NCI-H2171 treated with DMSO at 0.1 percent for 48 hours (cell line): ENCODE measurements at places on chromosomes 2 and 18.

GRCh38 chr2:134268265-134268664 is 14.4 kb downstream of the MGAT5 start:
- DNase-seq: no peak

GRCh38 chr2:236550701-236551465 is 18.7 kb upstream of the ACKR3 start:
- DNase-seq: no peak

- peak; percentile 2 for DNase-seq
Observed at GRCh38 chr18:14971461-14972185, 223.7 kb downstream of the ANKRD30B start.

DNA sequence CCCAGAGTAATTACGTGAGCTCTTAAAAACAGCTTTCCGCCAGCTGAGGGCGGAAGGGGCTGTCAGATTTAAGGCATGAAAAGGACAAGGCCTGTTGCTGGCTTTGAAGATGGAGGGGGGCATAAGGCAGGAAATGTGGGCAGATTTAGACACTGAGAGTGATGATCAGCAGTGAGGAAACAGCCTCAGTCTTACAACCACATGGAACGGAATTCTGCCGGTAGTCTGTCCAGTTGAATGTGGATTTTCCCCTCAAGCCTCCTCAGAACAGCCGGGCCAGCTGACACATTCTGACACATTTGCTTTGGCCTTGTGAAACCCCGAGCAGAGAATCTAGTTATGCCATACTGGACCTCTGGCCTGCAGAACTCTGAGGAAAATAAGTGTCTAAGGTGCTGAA is 16.6 kb downstream of the POLE4 start:
- DNase-seq: no peak

- DNase-seq: no peak
Observed at GRCh38 chr18:6509417-6509816, 94.7 kb upstream of the L3MBTL4 start.

DNA sequence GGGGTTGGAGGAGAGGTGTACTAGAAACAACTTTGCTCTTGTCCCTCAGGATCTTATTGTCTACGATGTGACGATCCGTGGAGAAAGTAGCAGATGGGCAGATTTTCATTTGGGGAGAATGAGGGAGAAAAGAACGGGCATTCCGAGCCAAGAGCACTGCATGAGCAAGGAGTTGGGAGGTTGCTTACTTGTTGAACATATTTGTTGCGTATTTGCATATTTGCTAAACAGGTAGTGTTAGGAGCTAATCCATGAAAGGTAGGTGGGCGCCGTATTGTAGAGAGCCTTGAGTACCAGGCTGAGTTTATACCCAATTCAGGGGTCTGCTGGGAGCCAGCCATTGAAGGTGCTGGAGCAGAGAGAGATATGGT is 490 bp downstream of the BCS1L start:
- DNase-seq: no peak

DNA sequence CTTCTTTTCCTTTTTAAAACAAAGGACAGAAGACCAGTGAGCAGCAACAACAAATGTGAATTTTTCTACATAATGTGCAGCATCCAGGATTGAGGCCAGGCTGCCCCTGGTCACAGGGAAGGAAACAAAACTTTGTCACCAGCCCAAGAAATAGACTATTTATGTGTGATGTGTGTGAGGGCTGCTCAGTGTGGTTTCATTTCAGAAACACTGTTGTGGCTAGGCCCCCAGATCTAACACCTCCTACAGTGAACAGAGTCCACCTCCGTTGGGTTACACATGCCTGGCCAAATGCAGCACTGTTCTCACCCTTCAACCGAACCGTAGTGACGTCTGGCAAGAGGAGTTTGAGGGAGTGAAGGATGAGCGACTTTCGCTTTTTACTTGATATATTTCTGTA is 146.3 kb upstream of the RIOK3 start:
- no peak for DNase-seq

DNA sequence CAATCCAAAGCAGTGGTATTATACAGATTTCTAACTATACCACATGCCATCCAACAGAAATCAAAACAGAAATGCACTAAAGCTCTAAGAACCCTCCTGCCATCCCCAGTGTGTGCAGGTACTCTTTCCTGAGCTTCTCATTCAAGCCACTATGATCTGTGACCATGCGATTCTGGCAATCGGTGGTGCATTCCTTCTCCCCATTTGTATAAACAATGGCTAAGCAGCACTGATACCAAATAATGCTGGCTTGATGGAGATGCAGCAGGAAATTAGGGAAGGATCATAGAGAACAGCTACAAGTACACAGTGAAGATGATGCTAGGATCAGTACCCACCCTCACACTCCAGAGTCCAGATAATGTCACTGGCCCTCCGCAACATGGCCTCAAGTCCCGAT is 51.8 kb downstream of the PPP4R1 start:
- no peak for DNase-seq

DNA sequence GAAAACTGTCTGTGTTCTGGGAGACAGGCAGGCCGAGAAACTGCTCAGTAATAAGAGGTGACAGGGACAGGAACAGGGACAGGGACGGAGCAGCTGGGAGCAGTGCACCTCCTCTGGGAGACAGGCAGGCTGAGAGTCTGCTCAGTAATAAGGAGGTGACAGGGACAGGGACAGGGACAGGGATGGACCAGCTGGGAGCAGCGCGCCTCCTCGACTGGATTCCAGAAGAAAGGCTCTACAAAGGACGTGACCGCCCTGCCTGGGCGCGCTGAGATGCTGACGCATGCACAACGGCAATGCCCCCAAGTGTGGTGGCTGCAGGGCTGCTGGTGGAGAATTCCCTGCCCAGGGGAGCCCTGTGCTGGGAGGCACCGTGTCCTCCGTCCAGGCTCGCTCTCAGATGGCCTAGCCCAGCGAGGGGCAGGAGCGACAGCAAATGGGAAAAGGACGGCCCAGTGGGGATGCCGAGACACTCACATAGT is 44.2 kb upstream of the PXDN start:
- DNase-seq: no peak

GRCh38 chr18:8750954-8751415 is 45.6 kb downstream of the MTCL1 start:
- DNase-seq: no peak

- no peak for DNase-seq
Observed at GRCh38 chr2:215671691-215672090, 235.8 kb upstream of the FN1 start.

GRCh38 chr2:46885376-46885775 is 30.2 kb downstream of the MCFD2 start:
- DNase-seq: no peak

GRCh38 chr2:240205348-240205747 is 64.9 kb upstream of the OTOS start:
- DNase-seq: no peak

GRCh38 chr2:219560037-219560892 is 11.1 kb downstream of the OBSL1 start:
- no peak for DNase-seq

DNA sequence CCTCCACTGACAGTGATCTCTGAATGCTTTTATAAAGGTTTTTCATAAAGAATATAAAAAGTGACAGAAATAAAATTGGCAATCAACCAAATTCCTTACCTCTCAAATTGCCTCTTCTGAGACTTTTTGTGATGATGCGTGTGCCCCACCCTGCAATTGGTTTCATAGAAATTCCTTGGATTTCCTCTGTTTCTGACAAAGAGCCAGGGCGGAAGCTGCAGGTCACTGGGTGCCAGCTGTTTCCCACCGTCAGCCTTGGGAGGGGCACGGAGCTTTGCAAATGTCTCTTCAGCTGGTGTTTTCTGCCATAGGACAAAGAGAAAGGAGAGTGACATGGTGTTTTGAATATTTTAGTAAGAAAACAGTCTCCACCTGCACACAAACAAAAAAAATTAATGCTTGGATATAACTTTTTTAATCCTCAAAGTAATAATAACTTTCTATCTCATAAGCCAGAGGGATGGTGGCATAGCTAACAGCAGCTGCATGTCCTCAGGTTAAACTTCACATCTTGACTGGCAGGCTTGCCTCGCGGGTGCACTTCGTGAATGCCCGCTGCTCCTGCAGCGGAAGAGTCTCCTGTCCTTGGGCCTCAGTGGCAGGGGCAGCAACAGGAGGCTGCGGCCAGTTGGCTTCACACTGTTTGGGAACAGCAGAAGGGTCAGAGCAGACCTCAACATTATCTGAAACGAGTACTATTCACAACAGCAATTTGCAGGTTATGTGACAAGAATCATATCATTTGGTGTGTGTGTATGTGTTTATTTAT is 24.7 kb downstream of the AGAP1 start:
- peak; percentile 35 for DNase-seq

- no peak for DNase-seq
Observed at GRCh38 chr18:62102221-62102620, 84.6 kb downstream of the PIGN start.

GRCh38 chr2:42895791-42896135 is 103.4 kb upstream of the HAAO start:
- no peak for DNase-seq

DNA sequence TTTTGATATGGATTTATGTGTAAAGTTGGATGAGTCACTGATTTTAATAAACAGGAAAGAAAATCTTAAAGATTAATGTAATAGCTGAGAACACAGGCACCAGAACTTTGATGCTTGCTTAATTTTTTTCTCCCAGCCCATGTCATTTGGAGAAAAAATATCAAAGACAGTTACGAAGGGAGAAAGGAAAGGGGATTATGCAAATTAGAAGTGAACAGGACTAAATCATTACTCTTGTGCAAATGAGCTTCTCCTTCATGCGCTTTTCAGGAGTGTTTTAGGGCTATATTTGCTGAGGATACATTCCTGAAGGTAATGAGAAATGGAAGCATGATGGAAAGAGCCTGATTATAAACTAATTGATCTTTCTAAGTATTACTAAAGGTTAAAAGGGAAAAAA is 28.9 kb downstream of the NABP1 start:
- no peak for DNase-seq

- DNase-seq: peak; percentile 26
Observed at GRCh38 chr18:9417073-9417851, 58.1 kb upstream of the RALBP1 start.

- peak; percentile 4 for DNase-seq
Observed at GRCh38 chr18:10100196-10100595, 186.4 kb downstream of the VAPA start.
